ENCODE measurements at places on chromosomes 2 and 18.

DNA sequence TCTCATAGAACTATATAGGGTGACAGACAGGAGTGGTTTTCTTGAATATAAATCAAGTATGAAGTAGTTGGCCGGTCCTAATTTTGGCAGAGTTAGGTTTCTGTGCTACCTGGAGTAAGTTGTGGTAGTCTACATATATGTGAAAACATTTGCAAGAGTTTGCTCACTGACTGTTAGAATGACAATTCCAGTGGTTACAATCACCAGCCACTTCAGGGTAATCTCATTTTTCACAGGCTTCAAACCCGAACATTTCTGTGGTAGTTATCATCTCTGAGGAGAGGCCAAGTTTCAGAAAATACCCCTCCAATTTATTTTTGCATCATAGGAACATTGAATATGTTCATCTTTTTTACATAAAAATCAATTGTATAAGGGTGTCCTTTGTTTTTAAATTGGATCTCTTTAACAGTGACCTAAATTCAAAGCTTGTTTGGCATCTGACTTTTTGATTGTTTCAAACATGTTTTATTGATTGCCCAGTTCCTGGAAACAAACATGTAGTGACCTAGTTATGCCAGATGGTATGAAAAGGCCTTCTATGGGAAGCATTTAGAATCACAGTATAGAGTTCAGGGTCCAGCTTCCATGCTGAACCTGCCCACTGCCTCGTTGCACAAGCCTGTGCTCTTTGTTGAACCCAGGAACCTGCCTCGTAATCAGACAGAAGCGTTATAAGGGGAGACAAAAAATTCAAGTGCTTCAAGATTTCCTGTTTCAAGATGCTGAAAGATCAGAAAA lies 250.6 kb downstream of the LTBP1 start:
- H3K4me3 ChIP-seq, result no peak overlapping the region
- no peaks in the 10 kb centered on the region for H3K4me1 ChIP-seq
- no peaks in the 10 kb centered on the region for H3K27me3 ChIP-seq
- no peak overlapping the region for H3K27ac ChIP-seq
- no peak for DNase-seq
- H3K36me3 ChIP-seq, result no peaks in the 10 kb centered on the region

GRCh38 chr2:37563375-37564015 lies 107.9 kb downstream of the CDC42EP3 start:
- no peak for DNase-seq
- no peak overlapping the region for H3K27ac ChIP-seq
- H3K4me3 ChIP-seq, result no peak overlapping the region

GRCh38 chr2:240466579-240467148 lies 31.2 kb downstream of the GPC1 start:
- H3K4me1 ChIP-seq, result no peaks in the 10 kb centered on the region
- no peak for DNase-seq
- no peak overlapping the region for H3K4me3 ChIP-seq

- H3K27me3 ChIP-seq, result no peaks in the 10 kb centered on the region
- no peak overlapping the region for H3K4me3 ChIP-seq
- H3K36me3 ChIP-seq, result no peaks in the 10 kb centered on the region
- H3K4me1 ChIP-seq, result no peaks in the 10 kb centered on the region
- H3K27ac ChIP-seq, result no peak overlapping the region
Measured at GRCh38 chr2:168686452-168687191, 115.8 kb upstream of the NOSTRIN start.

GRCh38 chr2:105391058-105391627 lies 7.7 kb downstream of the FHL2 start:
- H3K27ac ChIP-seq, result peak overlapping the region; percentile 39
- no peaks in the 10 kb centered on the region for H3K36me3 ChIP-seq
- no peak for DNase-seq

DNA sequence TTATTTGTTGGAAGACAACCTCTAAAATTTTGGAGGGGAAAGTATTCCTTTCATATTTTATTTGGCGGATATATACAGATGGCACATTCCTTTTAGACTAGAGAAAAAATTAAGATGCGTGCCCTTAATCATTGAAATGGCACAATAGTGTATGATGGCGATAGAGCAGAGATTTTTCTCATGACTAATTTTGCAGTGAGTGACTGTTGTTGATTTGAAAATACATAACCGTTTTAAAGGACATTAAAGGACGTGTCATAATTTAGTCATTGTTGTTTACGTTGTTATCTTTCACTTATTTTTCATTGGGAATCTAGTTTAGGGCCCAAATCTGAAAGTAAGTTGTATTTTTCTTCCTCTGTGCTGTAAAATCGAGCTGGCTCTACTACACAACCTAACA lies 61.7 kb downstream of the CERS6 start:
- no peaks in the 10 kb centered on the region for H3K4me1 ChIP-seq
- no peak overlapping the region for H3K27ac ChIP-seq
- no peak overlapping the region for H3K4me3 ChIP-seq
- no peaks in the 10 kb centered on the region for H3K27me3 ChIP-seq

GRCh38 chr2:230907361-230908091 lies 17.5 kb downstream of the GPR55 start:
- H3K27ac ChIP-seq, result no peak overlapping the region
- H3K4me1 ChIP-seq, result no peaks in the 10 kb centered on the region
- H3K27me3 ChIP-seq, result no peaks in the 10 kb centered on the region
- DNase-seq, result no peak
- no peak overlapping the region for H3K4me3 ChIP-seq

DNA sequence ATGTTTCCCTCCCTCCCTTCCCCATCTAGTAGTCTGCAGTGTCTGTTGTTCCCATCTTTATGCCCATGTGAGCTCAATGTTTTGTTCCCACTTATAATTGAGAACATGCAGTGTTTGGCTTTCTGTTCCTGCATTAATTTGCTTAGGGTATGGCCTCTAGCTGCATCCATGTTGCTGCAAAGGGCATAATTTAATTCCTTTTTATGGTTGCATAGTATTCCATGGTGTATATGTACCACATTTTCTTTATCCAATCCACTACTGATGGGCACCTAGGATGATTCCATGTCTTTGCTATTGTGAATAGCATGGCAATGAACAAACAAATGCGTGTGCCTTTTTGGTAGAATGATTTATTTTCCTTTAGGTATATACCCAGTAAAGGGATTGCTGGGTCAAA lies 60.6 kb upstream of the CYP26B1 start:
- peaks cover 20% of the 10 kb centered on the region for H3K4me1 ChIP-seq
- H3K27me3 ChIP-seq, result no peaks in the 10 kb centered on the region
- no peak for DNase-seq
- no peak overlapping the region for H3K27ac ChIP-seq

- no peak overlapping the region for H3K4me3 ChIP-seq
- DNase-seq, result no peak
- H3K27ac ChIP-seq, result no peak overlapping the region
- H3K27me3 ChIP-seq, result no peaks in the 10 kb centered on the region
- no peaks in the 10 kb centered on the region for H3K4me1 ChIP-seq
Measured at GRCh38 chr2:221346411-221346810, 225.7 kb downstream of the EPHA4 start.

DNA sequence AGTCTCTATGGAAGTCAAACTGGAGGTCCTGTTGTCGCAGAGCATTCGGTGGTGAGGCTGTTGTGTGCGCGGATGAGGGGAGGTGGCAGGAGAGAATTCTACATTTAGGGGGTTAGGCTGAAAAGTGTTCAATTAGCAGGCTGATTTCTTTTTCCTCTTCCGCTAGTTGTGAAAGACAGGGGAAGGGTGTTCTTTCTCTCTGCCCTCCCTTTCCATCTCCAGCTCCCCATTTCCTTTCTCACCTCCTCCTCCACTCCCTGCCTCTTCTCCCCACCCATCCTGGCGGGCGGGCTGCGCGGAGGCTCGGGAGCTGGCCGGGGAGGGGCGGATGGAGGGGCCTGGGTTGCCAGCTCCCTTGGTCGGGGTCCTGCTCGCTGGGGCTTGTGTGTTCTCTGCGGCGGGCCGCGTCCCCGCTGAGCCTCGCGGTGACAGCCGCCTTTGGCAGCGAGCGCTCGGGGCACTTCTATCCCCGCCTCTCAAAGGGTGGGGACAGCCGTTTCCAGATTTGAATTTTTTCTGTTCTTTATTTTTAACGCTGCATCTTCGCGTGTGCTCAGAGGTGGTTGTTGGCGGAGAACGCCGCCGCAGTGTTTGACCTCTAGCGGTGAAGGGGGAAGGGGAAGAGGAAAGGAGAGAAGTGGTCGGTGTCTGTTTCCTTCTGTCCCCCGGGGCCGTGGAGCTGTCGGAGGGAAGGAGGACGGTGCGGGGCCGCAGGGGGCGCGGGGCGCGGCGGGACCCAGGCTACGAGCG lies 3.6 kb downstream of the SOX11 start:
- no peaks in the 10 kb centered on the region for H3K36me3 ChIP-seq
- no peak for DNase-seq
- no peaks in the 10 kb centered on the region for H3K4me1 ChIP-seq
- H3K4me3 ChIP-seq, result no peak overlapping the region
- peaks cover 41% of the 10 kb centered on the region for H3K27me3 ChIP-seq

GRCh38 chr2:7899241-7899640 lies 782.6 kb upstream of the ID2 start:
- no peak for DNase-seq
- no peaks in the 10 kb centered on the region for H3K4me1 ChIP-seq
- no peak overlapping the region for H3K27ac ChIP-seq
- H3K4me3 ChIP-seq, result no peak overlapping the region
- H3K27me3 ChIP-seq, result no peaks in the 10 kb centered on the region

GRCh38 chr2:189952536-189953109 lies 109.9 kb downstream of the MSTN start:
- DNase-seq, result no peak
- no peaks in the 10 kb centered on the region for H3K27me3 ChIP-seq
- H3K4me3 ChIP-seq, result no peak overlapping the region
- H3K27ac ChIP-seq, result no peak overlapping the region

DNA sequence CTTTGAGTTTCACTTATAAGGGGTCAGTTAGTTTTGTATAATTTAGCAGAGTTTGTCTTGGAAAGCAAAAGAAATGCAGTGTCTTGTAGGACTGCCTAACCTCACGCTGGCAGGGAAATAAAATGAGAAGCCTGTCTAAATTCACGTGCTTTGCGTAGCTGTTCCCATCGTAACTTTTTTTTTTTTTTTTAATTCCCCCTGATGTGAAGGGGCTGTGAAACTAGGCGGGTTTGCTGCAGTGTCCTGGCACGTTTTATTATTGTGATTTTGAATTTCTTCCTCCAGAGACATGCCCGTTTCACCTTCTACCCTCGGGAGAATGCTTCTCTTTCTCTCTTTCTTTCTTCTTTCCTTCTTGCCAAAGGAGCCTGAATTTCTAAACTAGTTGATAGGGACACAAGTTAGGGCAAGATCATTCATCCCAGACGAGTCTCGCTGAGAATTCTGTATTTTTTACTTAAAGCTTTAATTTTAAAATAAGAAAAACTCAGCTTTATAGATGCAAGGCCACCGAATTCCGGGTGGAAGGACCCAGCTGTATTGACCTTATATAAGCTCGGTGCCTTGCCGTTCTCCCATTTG lies 2.3 kb downstream of the MEIS1 start:
- H3K4me1 ChIP-seq, result no peaks in the 10 kb centered on the region
- peaks cover 14% of the 10 kb centered on the region for H3K27me3 ChIP-seq
- no peak for DNase-seq
- H3K36me3 ChIP-seq, result no peaks in the 10 kb centered on the region
- H3K4me3 ChIP-seq, result peak overlapping the region; percentile 55

- H3K27ac ChIP-seq, result no peak overlapping the region
- no peaks in the 10 kb centered on the region for H3K27me3 ChIP-seq
- no peaks in the 10 kb centered on the region for H3K36me3 ChIP-seq
- H3K4me1 ChIP-seq, result no peaks in the 10 kb centered on the region
Measured at GRCh38 chr2:42663828-42664227, 95.4 kb downstream of the MTA3 start.

DNA sequence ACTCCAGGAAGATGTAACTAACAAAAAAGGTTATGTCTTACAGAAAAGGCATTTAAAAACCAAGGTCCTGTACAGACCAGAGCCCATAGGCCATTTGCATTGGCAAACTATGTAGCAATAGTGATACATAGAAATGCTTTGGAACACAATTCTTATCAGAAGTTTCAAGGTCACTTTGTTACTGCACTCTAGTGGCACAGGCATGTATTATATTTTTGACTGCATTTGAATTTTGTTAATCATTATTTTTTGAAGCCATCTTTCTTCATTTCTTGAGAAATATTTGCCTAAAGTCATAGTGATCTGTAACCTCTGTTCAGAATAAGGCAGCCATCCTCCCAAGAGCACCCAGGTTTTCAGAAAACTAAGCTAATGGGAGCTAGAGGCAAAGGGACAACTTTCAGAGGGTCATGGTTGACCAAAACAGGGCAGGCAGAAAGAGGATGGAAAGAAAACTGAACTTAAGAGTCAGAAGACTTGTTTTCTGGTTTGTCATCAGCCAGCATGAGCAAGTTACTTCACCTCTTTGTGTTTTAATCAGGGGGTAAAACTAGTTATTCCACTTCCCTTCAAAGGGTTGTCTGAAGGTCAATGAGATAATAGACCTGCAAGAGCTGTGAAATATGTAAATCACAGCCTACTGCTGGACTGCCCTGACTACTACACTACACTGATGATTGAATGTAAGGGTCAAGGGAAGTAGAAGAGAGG lies 41.5 kb downstream of the SLC38A11 start:
- no peaks in the 10 kb centered on the region for H3K36me3 ChIP-seq
- no peaks in the 10 kb centered on the region for H3K27me3 ChIP-seq
- H3K4me3 ChIP-seq, result no peak overlapping the region

GRCh38 chr2:123864416-123864815 lies 160.7 kb upstream of the CNTNAP5 start:
- no peaks in the 10 kb centered on the region for H3K27me3 ChIP-seq
- no peak overlapping the region for H3K4me3 ChIP-seq
- H3K27ac ChIP-seq, result no peak overlapping the region
- no peaks in the 10 kb centered on the region for H3K4me1 ChIP-seq
- no peaks in the 10 kb centered on the region for H3K36me3 ChIP-seq
